Stimulated activated CD8-positive, alpha-beta memory T cell treated with anti-CD3 and anti-CD28 coated beads, Interleukin-2, amount 100 ng/mL, for 48 hours (primary cell): ENCODE measurements at places on chromosomes 11 and 22.

- no peak for DNase-seq
Observed at GRCh38 chr11:16827139-16827538, 88.7 kb downstream of the C11orf58 start.

DNA sequence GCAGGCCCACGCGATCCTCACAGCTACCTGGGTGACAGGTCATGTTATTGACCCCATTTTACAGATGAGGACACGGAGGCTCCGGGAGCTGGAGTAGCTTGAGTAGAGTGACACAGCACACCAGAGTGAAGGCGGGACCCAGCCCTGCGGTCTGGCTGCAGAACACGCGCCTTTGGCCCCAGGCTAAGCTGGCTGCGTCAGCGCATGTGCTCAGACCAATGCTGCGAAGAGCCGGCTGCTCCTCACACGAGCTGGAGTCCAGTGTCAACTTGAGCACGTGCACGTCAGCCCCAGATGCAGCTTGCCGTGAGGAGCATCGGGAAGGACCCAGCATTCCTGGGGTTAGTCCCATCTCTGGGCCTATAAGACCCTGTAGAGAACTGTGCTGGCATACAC, 49.9 kb downstream of the SCUBE1 start:
- DNase-seq: no peak

GRCh38 chr22:30045494-30045887, 34.8 kb upstream of the HORMAD2 start:
- no peak for DNase-seq

DNA sequence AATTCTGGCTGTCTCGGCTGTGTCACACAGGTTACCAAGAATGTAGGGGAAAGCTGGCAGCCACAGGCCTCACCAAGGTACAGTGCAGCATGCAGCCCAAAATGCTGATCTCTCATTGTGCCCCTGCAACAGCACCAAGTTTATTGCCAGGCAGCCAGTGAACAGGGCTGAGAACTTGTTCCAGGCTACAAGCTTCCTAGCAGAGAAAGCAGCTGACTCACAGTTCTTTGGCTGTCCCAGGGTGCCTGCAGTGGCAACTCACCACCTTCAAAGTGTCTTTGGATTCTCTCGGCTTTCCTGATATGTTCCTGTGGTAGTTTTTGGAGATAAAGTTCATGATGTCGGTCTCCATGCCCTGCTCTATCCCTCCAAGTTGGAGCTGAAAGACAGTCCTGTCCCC, 719.1 kb upstream of the ANO3 start:
- no peak for DNase-seq

DNA sequence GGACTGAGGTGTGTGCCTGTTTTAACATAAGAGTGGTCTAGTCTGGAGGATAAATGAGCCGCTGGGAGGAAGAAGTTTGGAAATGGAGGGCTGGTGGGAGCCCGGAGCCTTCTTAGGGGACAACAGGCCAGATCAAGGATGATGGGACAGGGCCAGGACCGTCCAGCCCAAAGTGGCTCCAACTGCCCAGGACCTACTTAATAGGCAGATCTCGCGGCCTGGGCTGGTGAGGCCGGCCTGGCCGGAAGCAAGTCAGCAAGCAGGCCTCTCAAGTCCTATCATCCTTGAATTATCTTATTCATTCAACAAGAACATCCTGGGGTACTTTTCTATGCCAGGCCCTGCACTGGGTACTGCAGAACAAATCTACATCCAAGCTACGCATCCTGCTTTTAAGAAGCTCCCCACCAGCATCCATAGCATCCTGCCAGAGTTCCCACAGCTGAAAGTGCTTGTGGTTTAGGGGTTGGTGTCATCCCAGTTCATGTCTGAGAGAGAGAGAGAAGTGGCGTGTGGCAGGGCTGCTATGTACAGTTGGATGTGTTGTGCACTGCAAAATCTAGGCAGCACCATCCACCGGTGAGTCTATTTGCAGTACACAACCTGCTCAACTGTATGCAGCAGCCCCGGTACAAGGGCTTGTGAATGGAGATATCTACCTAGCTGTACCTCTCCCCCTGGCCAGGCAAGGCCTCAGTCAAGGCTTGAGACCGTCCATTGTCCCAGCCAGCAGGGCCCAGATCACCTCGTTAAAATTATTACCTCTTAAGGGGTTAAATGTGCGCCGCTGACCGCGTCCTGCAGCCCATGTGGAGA, 82.1 kb downstream of the FBLN1 start:
- DNase-seq: no peak

DNA sequence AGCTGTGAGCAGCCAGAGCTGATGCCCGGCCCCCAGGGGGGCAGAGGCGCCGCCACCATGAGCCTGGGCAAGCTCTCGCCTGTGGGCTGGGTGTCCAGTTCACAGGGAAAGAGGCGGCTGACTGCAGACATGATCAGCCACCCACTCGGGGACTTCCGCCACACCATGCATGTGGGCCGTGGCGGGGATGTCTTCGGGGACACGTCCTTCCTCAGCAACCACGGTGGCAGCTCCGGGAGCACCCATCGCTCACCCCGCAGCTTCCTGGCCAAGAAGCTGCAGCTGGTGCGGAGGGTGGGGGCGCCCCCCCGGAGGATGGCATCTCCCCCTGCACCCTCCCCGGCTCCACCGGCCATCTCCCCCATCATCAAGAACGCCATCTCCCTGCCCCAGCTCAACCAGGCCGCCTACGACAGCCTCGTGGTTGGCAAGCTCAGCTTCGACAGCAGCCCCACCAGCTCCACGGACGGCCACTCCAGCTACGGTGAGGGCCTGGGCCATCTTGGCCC, 6.1 kb downstream of the CDC42EP1 start:
- DNase-seq: no peak

GRCh38 chr22:45291061-45291930, 6.5 kb downstream of the UPK3A start:
- no peak for DNase-seq

DNA sequence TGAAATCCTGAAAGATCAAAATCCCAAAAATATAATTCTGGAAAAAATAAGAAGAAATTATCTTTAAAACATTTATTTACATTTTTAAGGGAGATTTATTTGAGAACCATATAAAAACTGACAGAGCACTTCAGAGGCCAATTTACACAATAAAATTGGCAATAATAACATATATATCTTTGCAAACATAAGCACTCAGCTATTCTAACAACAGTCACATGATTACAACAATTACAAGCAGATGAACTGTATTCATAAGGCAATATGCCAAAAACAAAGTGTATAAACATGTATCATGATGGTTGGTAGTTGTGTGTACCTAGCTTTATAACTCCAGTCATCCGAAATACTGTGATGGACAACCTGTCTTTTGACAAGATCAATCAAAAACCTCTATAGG, 17.7 kb upstream of the RASSF10 start:
- no peak for DNase-seq

GRCh38 chr22:32177221-32177765, 18.2 kb upstream of the C22orf42 start:
- no peak for DNase-seq

- no peak for DNase-seq
Observed at GRCh38 chr11:129285402-129285786, 90.3 kb upstream of the BARX2 start.

- no peak for DNase-seq
Observed at GRCh38 chr11:88427719-88428118, 90.2 kb upstream of the CTSC start.

GRCh38 chr22:24156913-24157821, 24.1 kb upstream of the SUSD2 start:
- DNase-seq: peak; percentile 73

GRCh38 chr11:121119440-121119839, 18.4 kb downstream of the TECTA start:
- no peak for DNase-seq

DNA sequence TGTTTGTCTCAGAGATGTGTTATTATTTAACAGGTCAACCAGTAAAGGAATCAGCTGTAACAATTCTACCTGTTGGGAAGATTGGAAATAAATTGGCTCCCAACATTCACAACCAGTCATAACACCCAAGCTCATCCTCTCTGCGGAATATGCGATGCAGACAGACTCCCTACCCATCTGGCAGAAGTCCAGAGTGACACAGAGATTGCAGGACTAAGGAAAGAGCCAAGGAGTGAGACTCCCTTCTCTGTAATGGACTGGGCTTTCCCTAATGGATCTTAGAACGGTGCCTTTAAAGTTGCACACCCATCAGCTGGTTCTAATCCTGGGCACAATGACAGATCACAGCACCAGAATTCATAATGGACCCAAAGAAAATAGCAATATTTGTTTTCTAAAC, 27.8 kb upstream of the UBASH3B start:
- no peak for DNase-seq

GRCh38 chr11:45305874-45306623, 19.9 kb upstream of the SYT13 start:
- no peak for DNase-seq

GRCh38 chr11:119974051-119974450, 163.9 kb downstream of the TRIM29 start:
- DNase-seq: no peak

DNA sequence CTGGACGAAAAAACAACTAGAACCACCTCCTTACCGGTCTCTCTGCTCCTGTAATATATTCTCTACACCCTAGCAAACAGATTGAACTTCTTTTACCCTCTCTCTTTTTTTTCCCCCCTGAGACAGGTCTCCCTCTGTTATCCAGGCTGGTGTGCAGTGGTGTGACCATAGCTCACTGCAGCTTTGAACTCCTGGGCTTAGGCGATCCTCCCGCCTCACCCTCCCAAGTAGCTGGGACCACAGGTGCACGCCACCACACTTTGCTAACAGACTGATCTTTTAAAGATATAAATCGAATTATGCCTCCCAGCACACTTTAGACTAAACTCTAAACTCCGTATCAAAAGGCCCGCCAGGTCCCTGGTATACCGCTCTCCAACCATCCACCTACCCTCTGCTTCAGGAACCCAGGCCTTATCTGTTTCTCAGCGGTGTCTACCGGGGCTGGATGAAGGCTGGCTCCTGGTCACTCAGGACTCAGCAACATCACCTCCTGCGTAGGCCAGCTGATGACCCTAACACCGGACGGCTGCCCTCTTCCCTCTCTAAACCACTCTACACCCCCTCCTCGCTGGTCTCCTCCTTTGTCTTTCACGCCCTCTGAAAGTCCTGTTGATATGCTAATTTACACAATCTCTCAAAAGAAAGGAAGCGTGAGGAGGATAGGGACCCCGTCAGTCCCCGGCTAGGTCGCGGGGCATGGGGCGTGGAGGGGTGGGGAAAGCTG, 745 bp downstream of the C22orf39 start:
- no peak for DNase-seq

GRCh38 chr11:36615826-36616225, 17.8 kb upstream of the RAG2 start:
- no peak for DNase-seq

DNA sequence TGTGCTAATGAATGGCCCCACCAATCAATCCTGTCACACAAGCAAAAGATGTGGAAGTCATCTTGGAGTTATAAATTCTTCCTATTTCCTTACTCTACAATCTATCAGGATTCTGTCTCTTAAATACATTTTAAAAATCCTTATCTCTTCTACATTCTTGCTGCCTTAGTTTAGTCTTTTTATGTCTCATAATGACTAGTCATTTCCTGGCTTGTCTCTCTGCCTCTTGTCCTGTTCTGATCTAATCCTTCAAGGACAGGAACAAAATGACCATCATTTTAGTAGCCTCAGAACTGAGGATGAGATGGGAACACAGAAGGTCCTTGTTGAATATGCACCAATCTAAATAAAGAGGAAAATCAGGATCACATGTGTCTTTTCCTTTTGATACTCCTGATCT, 56.6 kb upstream of the LIN7C start:
- DNase-seq: no peak

DNA sequence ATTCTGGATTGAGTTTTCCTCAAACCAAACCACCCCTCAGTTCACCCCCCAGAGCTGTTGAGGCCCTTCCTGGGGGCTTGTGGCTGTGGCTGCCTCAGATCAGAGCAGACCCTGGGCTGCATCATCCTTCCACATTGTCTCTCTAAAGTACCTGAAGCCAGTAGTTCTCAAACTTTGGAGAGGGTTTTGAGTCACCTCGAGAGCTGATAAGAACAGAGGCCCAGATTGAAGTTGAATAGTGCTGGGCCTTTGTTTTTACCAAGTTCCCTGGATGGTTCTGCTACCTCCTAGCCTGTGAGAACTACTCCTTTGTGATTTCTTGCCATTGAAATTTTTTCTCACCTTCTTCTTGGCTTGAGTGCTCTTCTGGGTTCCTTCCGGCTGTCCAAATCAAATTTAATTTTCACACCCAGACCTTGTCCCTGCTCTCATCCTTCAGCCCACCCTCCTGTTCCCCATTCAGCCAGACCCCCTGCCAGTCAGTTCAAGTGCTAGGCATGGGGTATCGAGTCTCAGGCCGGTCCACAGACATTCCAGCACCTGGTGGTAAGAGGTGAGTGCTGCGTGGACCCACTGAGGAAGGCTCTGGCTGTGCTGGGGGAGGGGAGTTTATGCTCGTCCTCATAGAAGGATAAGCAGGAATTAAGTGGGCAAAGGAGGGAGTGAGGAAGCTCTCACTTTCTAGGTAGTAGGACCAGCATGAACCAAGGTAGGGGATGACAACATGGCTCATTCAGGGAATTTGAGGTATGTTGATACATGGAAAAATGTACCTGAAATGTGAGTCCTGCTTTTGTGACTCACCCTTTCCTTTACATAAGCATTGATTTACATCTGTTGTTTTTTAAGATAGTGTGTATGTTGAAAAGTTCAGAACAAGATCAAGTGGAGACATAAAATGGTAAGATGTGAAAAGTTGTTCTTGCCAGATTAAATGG, 116.5 kb downstream of the PTPRJ start:
- no peak for DNase-seq

DNA sequence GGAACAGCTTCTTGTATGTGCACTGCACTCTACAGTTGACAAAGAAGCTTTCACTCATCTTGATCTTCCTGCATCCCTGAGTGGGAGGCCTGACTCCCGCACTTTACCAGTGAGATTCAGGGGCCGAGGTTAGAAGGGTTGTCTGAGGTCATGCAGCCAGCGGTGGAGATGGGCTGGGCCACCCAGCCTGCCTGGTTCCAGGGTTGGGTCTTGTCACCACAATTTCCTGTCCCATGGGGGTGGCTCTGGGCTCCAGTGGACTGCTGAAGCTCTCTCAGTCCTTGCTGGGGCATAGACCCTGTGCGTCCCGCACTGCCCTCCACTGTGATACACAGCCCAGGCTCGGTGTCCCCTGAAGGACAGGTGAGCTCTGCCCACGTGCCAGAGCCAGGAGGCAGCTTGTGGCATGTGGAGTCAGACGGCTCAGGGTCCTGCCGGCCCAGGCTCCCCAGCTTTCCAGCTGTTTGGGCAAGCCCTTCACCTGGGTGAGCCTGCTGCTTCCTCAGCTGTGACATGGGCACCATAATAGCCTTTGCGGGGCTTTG, 6.9 kb upstream of the MYO7A start:
- no peak for DNase-seq

- DNase-seq: no peak
Observed at GRCh38 chr22:19503869-19504268, 20.3 kb downstream of the CLDN5 start.

DNA sequence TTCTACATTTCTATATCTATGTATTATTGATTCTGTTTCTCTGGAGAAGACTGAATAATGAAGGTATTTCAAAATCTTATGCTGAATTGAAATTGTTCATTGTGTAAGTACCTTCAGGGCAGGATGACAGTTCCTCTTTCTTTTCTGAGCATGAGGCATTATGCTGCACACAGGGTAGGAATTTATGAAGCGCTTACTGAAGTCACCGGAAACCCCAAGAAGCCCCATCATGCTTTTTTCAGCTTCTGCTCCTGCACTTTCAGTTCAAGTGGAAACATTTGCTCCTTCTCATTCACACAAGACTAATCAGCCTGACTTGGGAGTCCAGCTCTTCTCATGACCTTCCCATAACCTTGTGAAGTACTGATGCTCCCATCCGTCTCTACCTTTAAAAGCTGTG, 314.7 kb upstream of the SORL1-AS1 start:
- DNase-seq: no peak

- no peak for DNase-seq
Observed at GRCh38 chr11:15295695-15296094, 181.0 kb downstream of the INSC start.
